NCI-H1694 treated with DMSO at 0.1 percent for 48 hours (cell line): ENCODE measurements at places on chromosomes 5 and 9.

DNA sequence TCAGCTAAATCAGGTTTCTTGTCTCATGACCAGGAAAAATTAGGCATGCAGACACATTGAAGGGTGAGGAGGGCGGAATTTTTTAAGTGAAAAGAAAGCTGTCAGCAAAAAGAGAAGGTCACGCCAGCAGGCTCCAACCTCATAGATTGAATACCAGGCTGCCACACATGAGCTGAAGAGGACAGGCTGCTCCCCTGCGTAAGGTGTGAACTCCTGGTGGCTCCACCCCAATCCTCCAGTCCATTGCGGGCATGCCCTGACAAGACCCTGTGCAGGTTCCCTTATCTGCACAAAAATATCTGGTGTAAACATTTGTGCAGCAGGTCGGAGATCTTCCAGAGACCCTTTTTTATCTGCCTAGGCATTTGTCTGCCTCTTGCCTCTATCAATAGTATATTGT is 22.9 kb upstream of the TEX10 start:
- no peak for DNase-seq

- no peak for DNase-seq
These were observed 20.3 kb downstream of the MFAP3 start for GRCh38 chr5:154059039-154059430.

- no peak for DNase-seq
These were observed 42.6 kb downstream of the DIRAS2 start for GRCh38 chr9:90600029-90600428.

DNA sequence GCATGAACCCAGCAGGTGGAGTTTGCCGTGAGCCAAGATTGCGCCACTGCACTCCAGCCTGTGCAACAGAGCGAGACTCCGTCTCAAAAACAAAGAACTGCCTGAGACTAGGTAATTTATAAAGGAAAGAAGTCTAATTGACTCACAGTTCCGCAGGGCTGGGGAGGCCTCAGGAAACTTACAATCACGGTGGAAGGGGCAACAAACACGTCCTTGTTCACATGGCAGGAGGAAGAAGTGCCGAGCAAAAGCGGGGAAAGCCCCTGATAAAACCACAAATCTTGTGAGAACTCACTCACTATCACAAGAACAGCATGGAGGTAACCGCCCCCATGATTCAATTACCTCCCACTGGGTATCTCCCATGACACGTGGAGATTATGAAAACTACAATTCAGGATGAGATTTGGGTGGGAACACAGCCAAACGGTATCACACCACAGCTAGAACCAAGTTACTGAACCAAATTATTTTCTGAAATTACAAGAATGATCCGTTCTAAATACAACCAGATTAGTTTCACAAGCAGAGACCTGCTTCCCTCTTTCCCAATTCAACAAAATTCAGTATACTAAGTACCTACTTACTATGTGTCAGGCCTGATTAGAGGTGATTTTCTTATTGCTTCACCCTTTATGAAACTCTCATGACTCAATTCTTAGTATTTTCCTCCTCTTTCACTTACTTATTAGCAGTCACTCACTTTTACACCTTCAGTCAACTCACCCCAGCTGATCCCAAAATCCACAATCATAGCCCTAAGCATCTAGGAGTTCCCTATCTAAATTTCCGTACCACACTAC is 8.4 kb downstream of the UBTD2 start:
- no peak for DNase-seq

DNA sequence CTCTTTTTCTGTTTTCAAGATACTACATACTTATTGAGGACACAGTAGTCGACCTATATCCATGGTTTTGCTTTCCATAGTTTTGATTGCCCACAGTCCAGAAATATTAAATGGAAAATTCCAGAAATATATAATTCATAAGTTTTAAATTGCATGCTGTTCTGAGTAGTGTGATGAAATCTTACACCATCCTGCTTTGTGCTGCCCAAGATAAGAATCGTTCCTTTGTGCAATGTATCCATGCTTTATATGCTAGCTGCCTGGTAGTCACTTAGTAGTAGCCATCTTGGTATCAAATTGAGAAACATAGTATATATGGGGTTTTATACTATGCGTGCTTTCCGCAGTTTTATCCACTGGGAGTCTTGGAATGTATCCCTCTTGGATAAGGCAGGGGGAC is 59.0 kb downstream of the CWC27 start:
- DNase-seq = no peak

DNA sequence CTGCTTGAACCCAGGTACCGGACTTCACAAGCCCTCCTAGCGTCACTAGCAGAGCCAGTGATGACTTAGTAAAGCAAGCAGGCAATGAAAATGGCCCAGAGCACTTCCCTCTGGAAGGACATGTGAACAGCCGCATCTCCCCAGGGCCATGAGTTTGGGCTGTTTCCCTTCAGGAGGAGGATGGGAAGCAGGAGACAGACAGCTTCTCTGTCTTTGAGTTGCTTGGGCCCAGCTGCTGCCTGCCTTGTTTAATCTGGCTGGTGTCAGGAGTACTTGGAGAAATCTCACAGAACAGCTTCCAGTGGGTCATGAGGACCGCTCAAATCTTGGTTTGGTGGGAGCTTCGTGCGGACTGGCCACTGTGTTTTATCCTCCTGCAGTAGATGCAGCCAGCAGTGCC is 25.4 kb upstream of the WWC1 start:
- no peak for DNase-seq

- DNase-seq = no peak
These were observed 70.3 kb downstream of the COL27A1 start for GRCh38 chr9:114225561-114226212.

DNA sequence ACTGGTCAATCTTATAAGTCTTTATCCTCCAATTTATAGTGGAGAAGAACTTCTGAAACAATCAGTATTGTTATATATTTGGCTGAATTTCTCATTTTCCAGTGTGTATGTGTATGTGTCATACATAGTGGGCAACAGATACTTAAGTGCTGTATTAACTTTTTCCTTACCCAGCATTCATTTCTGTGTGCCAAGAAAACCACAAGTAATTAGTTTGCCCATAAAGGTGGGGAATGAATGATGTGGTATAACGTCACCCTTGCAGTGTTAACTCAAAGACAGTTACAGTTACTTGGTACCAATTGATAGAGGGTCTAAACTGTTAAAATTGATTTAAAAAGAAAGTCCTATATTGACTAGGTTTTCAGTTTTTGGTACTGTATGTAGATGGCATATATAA is 2.0 kb downstream of the OGN start:
- no peak for DNase-seq

- DNase-seq = no peak
These were observed 292.5 kb downstream of the MARCHF11 start for GRCh38 chr5:15887093-15887492.
